D721Med (cell line): ENCODE measurements at places on chromosomes 11 and 22.

- no peak for DNase-seq
These were observed 594.0 kb upstream of the TENM4 start for GRCh38 chr11:80034801-80035200.

GRCh38 chr11:79081471-79082031 is 359.3 kb downstream of the TENM4 start:
- no peak for DNase-seq

DNA sequence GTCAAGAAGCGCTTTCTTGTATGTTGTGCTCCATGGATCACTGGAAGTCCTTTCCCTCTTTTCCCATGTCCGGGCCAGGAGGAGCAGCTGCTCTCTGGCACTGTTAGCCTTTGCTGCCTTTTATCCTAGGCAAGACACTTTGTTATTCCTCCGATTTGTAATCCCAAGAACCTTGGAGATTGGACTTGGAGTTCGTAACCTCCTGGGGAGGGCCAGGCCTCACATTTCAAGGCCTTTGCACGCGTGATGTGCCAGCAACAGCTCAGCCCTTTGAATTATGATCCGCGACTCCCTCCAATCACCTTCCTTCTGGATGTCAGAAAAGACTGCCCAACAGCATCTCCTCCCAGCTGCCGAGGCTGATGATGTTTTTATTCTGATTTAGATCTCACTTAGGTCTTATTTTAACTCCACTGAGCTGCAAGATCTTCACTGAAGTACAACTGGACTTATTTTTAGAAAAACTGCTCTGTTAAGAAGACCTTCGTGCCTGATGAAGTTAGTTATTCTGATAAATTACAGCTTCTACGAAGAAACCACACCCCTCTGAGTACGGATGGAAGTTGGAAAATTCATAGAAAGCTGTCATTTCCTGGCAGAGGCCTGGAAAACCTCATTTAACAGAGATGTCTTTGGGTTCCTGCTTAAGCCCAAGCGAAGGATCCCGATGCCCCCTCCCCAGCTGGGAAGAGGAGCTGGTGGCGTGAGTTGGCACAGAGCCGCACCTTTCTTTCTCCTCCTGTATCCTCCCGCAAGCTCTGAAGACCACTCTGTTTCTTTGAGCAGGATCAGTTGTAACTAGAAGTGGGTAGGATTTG is 62.4 kb downstream of the PARVB start:
- DNase-seq, result no peak

GRCh38 chr22:41841085-41841712 is 8.3 kb downstream of the SREBF2 start:
- DNase-seq, result no peak

GRCh38 chr11:26583550-26583949 is 11.5 kb upstream of the MUC15 start:
- DNase-seq, result no peak

- DNase-seq, result no peak
These were observed 9.4 kb upstream of the DERL3 start for GRCh38 chr22:23847991-23848864.

DNA sequence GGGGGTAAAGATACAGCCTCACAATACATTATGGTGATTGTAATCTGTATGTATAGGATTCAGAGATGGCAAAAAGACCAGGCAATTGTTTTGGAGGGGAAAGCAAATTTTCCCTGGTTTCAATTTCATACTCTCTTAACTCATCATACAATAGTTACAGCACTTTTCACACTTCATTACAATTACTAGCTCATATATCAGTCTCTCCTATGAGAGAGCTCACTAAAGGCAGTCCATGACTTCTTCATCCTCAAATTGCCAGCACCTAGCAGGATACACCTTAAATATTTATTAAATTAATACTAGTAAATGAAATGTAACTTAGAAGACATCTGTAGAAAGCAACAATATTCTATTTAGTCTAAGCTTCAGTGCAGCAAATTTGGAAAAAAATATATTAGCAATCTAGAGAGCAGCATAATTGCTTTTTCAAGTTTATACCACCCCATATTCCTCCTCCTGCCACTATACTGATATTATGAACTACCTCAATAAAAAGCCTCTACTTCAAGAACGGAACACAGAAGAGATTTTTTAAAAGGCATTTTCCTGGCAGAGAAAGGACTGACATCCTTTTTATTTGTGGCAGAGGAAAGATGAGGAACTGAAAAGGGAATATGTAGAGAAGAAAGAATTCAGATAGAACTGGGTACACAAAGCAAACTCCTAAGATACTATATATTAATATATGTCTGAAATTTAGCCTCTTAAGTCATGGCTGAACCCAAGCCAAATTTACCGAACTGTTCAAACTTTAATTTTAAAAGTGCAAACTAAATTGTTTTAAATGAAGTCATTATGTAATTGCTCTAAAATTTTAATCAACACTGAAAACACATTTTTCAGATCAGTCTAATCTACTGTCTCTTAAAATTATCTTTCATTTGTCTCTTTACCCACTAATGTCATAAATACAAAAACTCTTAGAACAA is 27.7 kb downstream of the PICALM start:
- DNase-seq, result no peak

DNA sequence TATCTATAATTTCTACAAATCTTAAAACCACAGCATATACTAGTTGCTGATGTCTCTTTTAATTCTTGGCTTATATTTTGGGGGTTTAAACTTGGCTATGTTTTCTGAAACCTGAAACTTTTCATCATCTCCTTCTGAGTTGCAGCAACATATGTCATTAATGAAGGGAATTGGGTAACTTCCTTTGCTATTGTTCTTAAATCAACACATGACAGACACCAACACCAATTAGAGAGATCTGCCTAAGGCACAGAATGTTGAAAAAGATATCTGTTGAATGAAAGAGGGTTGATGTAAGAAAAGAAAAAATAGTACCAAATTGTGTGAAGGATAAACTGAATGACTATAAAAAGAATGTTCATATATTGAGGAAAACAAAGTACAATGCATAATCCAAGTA is 10.3 kb upstream of the GAS2 start:
- DNase-seq, result no peak
